ENCODE measurements at places on chromosomes 2 and 18. TPM values are rescaled to one million over a fixed set of nuclear protein-coding genes. Genes with fewer than 3 reads are reported as not detected.

- no peak for DNase-seq
Measured at GRCh38 chr2:241730671-241731293, 3.6 kb upstream of the D2HGDH start.

DNA sequence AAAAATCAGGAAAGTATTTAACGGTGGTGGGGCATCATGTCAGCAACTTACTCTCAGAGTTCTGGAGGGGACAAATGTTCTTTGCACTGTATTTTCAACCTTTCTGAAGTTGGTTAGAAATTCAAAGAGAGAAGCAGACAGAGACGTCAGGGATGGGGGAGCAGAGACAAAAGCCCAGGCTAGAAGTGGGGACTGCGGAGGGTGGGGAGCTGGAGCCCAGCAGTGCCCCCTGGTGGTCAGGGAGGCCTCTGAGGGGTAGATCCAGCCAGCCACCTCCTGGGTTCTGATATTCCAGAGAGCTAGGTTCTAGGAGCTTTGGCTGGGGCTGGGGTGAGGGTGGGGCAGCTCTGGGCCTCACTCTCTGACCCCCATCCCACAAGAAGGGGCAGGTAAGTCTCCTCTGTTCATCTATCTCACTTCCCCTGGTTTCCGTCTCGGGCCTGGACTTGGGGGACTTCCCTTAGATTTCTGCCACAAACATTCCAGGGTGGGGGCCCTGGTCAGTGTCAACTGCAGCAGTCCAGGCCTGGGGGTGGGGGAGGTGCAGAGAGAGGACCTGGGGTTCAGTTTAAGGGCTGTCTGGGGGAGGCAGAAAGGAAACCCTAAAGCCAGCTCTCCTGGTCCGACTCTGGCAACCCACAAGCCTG, 8.9 kb downstream of the TNS1 start:
- DNase-seq = no peak

DNA sequence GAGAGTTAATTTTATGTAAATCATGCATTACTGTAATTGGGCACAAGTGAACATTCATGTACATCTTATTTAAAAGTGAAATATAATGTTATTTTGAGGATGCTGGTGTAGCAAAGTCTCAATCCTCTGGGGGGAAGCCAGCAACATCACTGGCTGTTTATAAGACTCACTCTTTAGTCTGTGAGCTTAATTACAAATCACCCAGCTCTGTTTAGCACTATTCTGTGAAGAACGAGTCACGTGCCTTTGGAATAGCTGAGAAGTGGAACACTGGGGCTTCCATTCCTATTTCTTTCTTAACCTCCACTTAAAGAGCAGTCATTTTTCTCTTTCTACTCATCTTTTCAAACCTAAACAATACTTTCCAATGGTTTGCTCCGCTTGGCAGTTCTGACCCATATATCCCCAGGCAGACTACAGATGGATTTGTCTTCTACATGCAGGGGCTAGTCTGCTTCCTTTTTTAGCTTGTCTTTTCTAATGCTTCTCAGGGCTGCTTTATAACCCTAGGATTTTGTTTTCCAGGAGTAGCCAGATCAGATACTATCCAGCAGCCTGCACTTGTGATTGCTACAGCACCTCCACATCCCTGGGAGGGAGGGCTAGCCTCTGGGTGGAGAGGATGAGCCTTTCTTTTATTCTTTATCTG, 95.3 kb upstream of the CAVIN2 start:
- peak; percentile 48 for DNase-seq

DNA sequence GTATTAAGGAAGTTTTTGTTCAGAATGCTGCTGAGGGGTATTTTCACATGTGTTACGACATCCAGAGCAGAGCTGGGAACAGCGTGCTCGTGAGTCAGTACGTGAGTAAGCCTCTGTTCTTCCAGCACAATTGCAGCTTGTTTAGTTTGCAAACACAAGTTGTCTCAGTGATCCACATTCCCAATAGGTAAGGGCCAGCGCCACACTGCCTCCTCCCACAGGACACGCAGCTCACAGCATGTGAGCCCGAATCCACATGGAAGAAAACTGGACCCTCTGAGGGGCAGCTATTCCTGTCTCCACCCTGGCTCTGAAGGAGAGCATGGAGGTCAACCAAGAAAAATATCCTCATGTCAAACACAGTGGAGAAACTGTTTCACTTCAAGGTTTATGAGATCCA, 173.9 kb upstream of the PID1 start:
- DNase-seq = peak; percentile 90

- no peak for DNase-seq
Measured at GRCh38 chr2:96147593-96148201, 2.5 kb upstream of the DUSP2 start.

GRCh38 chr18:78105611-78106010, 856.0 kb downstream of the GALR1 start:
- no peak for DNase-seq

DNA sequence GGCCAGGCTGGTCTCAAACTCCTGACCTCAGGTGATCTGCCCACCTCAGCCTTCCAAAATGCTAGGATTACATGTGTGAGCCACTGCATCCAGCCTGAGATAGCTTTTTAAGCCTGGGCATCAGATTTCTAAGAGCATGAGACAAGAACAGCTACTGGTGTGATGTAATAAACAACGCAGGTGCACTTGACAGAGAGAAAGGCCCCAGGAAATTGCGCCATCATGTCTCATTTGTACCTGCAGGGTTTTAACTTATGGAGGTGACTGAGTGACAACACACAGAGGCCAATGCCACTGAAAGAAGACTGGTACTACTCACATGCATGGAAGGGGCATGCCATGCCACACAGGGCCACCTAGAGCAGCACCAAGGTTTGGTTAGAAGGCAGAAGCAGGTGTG, 209.4 kb downstream of the SP3 start:
- no peak for DNase-seq

The DSG4 gene
- total RNA-seq = not detected

The CDH19 gene
- not detected for total RNA-seq

The ASNSD1 gene
- total RNA-seq = 40.1 TPM

DNA sequence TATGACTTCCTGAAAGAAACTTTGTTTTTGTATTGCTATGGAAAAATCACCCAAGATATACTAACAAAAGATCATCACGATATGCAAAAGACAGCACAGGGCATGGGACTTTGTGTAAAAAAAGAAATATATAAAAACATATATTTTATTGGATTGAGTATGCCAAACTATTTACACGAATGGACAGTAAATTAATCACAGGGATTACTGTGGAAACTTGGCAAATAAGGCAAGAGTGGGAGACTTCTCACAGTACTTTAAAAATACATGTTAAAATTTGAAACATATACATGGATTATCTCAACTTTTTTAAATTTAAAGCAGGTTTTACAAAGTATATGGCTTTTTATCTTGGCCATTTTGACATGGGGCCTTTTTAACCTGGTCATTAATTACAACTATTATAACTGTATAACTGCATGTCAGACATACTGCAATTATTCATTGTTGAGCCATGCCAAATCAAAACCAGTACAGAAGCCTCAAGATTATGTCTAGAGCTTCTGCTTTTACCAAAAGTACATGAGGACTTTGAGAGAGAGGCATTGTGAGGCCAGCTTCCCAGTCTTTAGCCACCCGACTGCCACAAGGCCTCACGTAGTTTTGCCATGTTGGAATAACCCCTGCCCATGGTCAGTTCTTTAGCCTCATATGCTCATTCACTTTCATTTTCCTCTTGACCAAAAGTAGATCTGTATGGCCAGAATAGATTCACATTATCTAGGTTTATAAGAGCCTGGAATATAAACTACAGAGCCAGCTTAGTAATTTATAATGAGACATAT, 419.8 kb downstream of the SETBP1 start:
- DNase-seq = no peak

DNA sequence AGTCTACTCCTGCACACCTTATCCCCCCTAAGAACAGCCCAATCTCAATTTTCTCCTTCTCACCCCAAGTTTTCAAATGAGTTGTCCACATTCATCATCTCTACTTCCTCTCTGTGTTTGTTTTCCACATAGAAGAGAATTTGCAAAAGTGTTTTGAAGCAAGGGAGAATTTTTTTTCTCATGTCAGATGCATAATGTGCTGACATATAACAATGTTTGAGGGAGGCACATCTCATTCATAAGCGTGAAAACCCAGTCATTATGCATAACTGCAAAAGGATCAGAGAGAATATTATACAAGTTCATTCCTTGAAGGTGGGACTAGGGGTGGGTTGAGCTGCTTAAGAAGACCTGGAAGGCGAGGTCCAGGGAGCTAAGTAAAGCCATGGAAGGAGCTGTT, 80.8 kb upstream of the SLC1A4 start:
- DNase-seq = no peak

The FAM168B gene
- total RNA-seq = 108 TPM

DNA sequence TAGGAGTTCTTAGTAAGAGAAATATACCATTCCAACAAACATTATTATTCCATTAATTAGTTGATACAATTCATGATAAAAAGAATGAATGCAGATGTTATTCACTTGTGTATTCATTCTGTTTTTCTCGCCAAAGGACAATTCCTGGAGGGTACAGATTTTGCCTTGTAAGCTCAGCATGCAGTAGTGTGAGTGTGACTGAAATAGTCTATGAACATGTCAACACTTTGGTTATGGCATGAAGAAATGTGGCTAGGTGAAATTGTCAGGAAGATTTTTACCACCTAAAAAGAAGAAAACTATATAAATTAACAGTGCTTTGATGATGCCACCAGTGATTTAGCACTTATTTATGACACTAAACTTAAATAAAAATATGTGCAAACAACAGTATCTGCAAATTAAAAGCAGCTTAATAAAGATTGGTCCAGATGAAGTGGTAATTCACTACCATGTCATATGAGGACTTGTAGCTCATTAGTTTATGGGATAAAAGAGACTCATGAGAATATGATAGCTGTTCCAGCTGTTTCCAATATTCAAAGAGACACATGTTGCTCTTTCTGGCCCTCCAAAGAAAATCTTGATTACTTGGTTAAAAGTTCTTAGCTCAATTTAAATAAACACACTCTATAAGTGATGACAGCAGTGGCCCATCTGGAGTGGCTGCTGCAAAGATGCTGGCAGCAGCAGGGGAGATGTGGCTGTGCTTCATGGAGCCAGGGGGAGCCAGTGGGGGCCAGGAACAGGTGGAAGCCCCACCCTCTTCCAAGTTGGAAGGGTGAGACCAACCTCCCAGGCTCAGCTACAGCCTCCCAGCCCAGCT, 165.0 kb downstream of the CDH19 start:
- no peak for DNase-seq

DNA sequence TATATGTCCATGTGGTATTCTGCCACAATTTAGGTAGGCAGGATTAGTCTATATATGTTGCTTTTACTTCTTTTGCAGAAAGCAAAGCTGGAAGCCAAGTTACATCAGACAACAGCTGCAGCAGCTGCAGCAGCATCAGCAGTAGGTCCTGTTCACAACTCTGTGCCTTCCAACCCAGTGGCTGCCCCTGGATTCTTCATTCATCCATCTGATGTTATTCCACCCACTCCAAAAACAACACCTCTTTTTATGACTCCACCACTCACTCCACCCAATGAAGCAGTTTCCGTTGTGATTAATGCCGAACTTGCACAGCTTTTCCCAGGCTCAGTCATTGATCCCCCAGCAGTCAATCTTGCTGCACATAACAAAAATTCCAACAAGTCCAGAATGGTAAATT, 107.6 kb downstream of the BIRC6 start:
- no peak for DNase-seq

DNA sequence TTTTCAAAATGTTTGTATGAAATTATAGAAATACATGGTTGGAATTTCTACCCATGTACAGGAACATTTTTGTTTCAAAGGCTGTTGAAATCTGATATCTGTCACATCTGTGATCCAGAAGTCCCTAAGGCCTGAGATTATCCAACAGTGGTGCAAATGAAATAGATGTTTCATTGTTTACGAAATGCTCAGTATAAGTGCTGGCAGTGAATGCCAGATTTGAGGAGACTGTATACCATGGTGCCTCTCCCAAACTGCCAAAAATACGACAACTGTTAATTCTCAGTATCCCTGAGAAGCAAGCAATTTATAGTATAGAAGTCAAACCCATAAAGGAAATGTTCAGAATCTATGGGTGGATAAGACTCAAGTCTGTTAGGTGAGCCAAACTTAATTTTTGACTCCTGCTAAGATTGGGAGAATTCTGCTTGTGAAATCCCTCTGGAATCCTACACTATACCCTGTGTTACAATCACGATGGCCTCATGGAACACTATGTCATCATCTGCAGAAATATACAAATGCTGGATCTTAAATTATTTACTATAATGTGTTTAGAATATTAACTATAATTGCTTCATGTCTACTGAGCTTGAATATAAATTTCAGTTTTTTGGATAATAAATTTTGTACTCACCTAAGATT, 71.2 kb upstream of the DOCK10 start:
- no peak for DNase-seq

- peak; percentile 34 for DNase-seq
Measured at GRCh38 chr2:39728941-39729351, 50.1 kb downstream of the THUMPD2 start.

- DNase-seq = no peak
Measured at GRCh38 chr2:46273919-46274318, 23.3 kb upstream of the EPAS1 start.

DNA sequence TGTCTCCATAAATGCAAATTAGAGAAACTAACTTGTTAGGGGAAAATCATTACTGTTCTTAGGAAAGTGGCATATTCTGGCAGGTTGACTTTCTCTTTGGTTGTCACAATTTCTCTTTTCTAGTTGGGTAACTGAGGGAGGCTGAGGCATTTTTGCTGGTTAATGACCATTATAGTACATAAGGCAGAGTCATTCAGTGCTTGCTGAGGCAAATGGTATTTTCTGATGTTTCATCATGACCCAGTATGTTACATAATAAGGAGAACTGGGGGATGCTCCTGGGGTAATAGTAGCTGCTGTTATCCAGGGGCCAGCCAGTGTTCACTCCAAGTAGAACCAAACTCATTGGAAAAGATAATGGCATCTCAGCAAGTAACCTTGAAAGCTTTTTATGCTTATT, 62.3 kb downstream of the ITGA6 start:
- no peak for DNase-seq

DNA sequence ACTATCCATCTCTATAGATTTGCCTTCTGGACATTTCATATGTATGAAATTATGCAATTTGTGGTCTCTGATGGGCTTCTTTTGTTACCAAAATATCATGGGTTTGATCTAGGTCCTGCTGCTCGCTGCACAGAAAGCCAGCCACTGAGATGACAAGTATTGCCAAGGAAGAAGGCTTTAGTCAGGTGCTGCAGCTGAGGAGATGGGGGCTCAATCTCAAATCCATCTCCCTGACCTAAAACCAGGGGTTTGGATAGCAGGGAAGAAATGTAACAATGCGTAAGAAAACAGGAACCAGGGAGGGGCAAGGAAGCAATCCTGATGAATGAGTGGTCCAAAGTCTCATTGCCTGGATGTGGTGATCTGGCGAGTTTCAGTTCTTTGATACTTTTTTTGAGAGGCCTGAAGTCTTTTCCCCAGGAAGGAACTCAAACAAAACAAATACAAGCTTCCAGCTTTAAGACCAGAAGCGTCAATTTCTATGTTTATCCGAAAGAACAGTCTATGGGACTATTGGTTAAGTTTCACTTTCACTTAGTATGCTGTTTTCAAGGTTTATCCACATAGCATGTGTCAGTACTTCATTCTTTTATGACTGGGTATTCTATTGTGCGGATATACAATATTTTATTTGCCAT, 3.4 kb upstream of the CKAP2L start:
- no peak for DNase-seq

The CHRNG gene
- not detected for total RNA-seq

The KCNG2 gene
- not detected for total RNA-seq

The PHOSPHO2 gene
- total RNA-seq = 2.2 TPM
